ENCODE measurements at places on chromosomes 2 and 18.

DNA sequence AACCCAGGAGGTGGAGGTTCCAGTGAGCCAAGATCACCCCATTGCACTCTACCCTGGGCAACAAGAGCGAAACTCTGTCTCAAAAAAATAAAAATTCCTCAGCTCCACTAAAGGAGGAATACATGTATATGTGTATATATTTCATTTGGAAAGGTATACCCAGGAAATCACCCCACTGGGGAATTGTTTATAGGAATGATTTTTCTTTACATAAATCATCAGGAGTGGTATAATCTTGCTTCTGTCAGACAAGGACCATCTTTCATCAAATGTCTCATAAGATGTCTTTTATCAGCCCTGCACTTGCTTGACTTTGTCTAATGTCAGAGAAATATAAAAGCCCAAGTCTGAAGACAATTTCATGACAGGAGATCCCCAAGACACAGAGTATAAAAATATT lies 709.1 kb downstream of the LRRTM4 start:
- no peak for DNase-seq

DNA sequence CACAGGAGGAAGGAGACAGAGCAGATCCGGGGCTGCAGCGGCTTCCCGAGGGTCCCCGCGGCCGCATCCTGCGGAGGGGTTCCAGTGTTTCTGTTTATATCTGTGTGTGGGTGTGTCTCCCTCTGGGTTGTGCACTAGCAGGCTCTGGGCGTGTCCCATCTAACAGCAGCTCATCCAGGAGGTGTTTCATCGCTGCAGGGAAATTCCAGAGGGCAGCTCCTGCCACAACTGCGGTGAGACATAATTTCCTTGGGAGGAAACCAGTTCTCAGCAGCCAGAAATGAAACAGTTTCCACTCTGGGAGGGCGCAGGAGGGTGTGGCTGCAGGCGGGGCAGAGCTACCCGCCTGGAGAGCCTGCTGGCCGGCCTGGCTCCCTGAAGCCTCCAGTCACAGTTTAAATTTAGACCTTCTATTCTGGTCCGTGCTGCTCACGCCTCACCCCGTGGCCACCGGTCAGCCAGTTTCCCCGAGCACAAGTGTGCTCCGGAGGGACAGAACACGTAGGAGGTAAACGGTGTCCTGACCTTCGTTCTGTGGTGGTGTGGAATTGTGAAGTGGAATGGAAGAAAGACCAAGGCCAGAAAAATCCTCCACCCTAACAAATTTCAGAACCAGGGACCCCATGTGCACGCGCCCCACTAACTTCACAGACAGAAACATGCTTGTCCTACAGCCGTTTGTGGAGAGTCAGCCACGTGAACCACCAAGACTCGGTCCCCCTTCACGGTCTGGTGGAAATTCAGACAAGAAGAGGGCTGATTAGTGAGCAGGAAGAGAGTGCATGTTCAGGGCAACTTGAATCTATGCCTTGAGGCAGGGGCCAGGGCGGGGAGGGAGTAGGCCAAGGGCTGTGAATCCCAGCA lies 50.2 kb downstream of the TEX44 start:
- DNase-seq: peak; percentile 96

- no peak for DNase-seq
These were observed 101.1 kb downstream of the TMEM17 start for GRCh38 chr2:62404913-62405312.

GRCh38 chr2:141692829-141693228 lies 438.0 kb downstream of the LRP1B start:
- no peak for DNase-seq

- peak; percentile 89 for DNase-seq
These were observed 3.5 kb upstream of the LBX2 start for GRCh38 chr2:74502720-74503505.

GRCh38 chr18:22556222-22557167 lies 138.8 kb upstream of the CTAGE1 start:
- no peak for DNase-seq

DNA sequence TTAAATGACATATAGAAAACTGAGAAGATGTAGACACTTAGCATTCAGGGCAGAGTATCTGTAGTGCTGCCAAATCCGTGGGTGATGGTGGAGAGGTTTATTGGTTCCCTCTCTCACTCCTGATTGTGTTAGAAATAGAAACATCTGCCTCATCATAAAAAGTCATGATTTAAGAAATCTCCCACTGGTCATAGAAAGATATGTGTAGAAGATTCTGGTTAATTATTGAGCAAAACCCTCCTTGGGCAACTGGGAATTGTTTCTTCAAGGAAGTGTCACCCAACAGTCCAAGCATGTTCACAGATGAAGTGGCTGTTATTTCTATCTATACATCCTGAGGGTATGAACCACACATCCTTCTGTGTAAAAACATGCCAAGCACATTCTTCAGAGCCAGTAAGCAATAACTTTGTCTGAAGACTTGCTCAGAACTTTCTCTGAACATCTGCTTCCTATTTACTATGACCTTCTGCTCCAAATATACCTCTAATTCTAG lies 33.6 kb upstream of the CHRNA1 start:
- peak; percentile 75 for DNase-seq

DNA sequence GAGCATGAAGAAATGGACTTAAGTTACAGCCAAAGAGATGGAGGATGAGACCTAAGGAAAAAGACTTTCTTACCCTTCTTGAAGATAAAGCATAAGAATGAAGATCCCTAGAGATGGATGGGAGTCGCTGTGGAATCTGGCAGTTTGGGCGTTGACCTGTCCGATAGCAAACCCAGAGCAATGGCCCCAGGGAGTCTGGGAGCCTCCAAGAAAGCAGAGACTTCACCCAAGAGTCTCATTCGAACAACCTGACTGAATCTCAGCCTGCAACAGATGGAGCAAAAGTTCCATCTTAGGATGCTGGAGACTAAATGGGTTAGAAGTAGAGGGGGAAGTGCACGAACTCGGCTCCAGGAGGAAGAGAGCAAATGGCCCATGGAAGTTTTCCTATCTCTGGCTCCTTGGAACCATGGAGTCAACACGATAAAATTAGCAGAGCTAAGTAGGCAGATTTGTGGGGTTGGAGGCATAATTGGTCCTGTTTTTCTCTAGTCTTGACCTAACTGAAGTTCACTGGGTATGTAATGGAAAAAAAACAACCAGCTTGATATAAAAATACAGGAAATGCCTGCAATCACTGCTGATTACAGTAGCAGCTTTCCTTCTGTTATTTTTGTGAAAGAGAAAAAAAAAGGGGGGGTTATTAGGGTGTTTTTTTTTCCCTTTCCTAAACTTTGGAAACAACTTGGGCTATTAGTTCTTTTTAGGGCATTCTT lies 178.4 kb upstream of the EPAS1 start:
- DNase-seq: no peak

DNA sequence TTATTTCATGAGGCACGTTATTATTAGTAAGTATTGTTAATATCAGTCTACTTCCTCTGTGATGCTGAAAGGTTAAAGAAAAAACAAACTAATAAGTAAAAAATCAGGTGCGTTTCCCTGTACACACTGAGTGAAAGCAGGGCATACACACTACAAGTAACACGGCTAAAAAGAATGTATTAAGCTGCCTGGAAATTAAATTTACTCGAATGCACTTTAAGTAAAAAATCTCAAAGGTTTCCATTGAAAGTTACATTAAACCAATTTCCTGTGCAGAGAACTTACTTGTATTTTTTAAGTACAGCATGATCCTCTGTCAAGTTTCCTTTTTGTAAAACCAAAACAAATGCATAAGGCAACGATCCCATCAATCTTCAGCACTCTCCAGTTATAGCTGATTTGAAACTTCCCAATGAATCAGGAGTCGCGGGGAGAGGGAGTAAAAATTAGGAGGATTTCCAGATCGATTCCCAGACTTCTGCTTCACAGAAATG lies 633 bp downstream of the BCL2 start:
- no peak for DNase-seq

- no peak for DNase-seq
These were observed 21.9 kb upstream of the CERS6 start for GRCh38 chr2:168434146-168434545.

- no peak for DNase-seq
These were observed 23.5 kb downstream of the CCT7 start for GRCh38 chr2:73257425-73258125.

DNA sequence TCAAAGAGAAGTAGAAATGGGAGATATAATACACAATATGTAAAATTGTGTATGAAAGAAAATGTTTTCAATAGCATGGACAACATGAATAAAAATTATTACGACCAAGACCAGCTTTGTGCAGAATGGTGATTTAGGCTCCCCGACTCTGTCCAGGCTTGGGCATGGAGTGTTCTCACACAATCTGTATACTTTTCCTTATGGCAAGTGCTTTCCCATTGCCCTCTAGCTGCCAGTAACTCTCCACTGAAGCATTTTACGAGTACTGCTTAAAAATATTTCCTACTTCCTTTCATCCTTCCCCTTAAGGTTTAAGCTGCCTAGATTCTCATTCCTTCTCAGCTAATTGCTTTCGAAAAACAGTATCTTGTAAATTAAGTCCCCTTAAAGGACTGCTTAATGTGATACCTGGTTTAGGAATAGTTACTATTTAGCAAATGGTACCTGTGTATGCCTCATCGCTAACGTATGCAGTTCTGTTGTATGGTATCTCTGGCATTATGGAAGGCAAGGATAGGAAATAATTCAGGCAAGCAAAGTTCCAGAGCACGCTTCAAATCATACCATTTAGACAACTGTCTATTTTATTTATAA lies 714.6 kb downstream of the ERBB4 start:
- DNase-seq: no peak

DNA sequence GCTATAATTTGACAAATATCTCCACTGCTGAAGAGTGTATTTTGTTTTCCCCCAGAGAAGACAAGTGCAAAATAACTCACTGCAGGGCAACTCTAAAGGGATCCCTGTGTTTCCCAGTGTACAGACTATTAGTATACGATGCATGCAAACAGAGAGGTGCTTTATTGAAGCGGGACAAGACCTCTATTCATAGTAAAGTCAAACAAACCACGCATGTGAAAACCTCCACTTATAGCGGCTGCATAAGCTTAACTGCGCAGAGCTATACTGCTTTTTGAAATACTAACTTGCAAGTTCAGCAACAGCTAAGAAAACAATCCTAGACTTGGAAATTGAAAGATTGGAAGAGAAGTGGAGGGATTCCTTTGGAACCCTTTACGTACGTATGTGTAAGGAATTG lies 15.6 kb downstream of the RNF144A start:
- DNase-seq: no peak

DNA sequence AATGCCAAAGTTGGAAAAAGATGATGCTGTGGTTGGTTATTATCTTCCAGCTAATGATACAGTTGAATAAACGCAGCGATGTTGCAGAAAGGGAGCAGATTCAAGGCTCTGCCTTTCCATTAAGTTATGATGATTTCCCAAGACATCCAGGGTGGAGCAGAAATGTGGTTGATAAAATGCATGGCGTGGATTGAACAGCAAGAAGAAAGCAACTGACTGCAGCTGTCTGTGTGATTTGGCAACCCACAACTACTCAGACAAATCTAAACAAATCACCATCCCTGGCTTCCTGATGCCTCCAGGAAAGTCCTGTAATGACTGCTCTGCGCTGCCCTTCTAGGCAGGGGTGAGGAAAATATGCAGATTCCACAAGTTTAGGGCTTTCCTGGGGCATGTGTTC lies 166.3 kb downstream of the NRP2 start:
- DNase-seq: peak; percentile 43

DNA sequence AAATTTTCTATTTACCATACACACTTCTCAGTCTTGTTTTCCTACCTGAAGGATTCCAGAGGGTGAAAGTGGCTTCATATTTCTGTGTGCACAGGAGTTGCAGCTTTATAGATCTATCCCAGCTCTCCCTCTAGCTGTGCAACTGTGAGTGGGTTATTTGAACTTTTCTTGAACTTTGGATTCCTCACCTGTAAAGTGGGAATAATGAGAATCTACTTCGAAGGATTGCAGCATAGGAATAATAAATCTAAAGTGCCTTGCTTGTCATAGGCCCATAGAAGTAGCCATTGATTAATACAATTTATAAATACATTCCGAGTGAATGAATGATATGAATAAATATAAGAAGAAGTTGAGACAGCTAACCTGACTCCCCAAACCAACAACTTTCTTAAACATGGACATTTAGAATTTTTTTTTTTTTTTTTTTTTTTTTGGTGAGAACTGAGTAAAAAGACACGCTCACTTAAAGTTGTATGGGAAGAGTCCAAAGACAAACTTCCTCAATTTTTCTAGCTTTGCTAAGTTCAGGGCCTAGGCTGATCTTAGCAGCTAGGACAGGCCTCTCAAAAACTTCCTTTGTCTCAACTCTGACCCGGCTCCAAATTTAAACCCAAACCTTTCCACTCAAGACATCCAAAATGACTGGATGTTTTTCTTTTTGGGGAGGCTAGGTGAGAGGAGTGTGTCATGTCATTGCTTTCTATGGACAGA lies 203.3 kb upstream of the FBXO11 start:
- DNase-seq: no peak

DNA sequence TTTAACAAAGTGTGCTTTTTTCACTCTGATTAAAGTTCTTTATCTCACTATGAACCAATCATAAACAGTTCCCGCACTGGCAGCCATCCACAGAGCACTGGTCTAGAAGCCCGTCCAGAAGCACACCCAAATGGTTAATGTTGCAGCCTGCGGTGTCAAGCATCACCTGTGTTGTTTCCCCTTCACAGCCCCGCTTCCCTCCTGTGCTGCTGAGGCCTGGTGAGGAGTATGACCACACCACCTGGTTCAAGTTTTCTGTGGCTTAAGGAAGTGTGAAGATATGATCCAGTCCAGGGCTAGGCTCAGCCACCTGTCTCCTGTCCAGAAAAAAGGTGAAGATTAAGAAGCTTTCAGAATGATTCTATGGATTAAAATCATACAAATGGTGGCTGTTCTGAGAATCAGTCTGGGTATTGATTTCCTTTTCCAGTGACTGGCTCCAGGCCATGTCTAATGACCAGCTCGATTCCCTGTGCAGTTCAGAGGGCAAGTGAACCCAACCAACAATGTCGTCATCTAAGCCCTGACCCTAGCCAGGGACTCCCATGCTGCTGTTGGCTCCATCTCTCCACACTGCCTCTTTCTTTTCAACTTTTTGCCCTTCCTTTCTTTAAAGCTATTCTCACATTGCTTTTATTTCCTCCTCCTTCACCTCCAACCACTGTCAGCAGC lies 17.7 kb downstream of the SRSF7 start:
- no peak for DNase-seq

GRCh38 chr2:50753234-50753633 lies 278.7 kb downstream of the NRXN1 start:
- no peak for DNase-seq

- DNase-seq: no peak
These were observed 336.5 kb upstream of the TFPI start for GRCh38 chr2:187890690-187891089.

- DNase-seq: no peak
These were observed 6.8 kb downstream of the ESPNL start for GRCh38 chr2:238106698-238107524.

GRCh38 chr2:188979187-188980114 lies 5.3 kb downstream of the COL3A1 start:
- peak; percentile 63 for DNase-seq

GRCh38 chr2:46096260-46096659 lies 200.9 kb upstream of the EPAS1 start:
- DNase-seq: no peak

Measured in fibroblast of mammary gland (primary cell).